ENCODE measurements at places on chromosomes 12 and 14.

GRCh38 chr12:4383304-4383865 lies 3.9 kb upstream of the FGF23 start:
- DNase-seq, result no peak

- DNase-seq, result no peak
Measured at GRCh38 chr12:40723001-40723400, 30.8 kb downstream of the CNTN1 start.

- peak; percentile 50 for DNase-seq
Measured at GRCh38 chr14:74867673-74868072, 8.3 kb downstream of the PROX2 start.

DNA sequence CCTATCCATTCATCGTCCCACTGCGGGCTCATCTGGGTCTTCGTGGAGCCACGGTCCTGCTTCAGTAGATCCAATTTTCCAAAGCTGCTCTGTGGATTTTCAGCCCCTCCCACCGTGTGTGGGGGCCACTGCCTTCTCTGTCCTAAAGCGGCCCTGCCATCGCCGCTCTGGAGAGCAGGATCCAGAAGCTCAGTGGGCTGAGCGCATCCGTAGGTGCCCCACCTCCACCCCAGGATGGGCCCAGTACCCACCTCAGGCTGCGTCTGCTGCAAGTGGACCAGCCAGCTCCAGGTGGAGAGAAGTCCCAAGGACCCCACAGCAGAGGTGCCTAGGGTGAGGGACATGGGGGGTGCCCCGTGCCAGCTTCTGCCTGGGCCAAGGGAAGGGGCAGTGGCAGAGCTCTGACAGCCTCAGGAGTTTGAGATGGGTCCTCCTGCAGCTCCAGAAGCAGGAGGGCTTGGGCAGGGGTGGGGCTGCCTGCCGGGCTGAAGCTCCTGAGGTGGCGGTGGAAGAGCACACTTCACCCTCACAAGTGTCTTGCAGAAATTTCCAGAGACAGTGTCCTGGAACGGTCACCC lies 148.1 kb upstream of the C14orf180 start:
- no peak for DNase-seq

- no peak for DNase-seq
Measured at GRCh38 chr12:13061377-13061776, 17.2 kb downstream of the FAM234B start.

- DNase-seq, result no peak
Measured at GRCh38 chr14:36659822-36660735, 1.6 kb upstream of the PAX9 start.

DNA sequence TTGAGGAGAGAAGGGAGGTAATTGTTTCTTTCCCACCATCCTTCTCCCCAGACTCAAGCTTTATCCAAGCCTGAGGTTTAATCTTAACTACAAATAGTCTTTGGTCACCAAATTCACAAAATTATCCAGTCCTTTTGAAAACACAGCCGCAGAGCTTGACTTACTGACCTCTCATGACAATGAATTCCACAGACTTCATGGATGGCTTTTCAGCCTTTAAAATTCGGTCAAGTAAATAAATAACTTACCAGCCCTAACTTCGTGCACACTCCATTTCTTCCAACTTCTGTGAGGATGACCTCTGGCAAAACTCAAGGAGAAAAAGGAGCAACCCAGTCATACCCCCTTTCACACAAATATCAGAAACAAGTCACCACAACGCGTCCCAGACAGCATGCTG lies 137.0 kb upstream of the CDKN3 start:
- DNase-seq, result no peak

- DNase-seq, result no peak
Measured at GRCh38 chr14:30002859-30003258, 75.2 kb upstream of the PRKD1 start.

- no peak for DNase-seq
Measured at GRCh38 chr12:25372969-25373817, 122.5 kb upstream of the KRAS start.

DNA sequence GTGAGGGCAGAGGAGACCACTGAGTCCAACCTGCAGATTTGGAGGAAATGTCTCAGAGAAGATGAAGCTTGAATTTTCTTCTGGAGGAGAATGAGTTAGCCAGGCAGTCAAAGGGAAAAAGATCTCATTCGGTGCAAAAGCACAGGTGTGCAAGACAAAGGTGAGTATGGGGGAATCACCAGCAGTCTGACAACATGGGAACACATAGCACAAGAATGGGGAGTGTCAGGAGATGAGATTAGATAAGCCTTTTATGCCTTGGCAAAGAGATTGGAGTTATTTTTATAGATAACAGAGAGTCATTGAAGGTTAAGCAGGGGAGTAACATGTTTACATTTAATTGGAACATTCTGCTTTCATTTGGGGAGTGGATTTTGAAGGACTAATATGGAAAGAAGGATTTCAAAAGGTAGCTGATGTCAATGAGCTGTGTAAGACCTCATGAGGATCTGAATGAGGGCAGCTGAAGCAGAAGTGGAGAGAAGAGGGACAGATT lies 171.3 kb upstream of the NTF3 start:
- DNase-seq, result no peak

DNA sequence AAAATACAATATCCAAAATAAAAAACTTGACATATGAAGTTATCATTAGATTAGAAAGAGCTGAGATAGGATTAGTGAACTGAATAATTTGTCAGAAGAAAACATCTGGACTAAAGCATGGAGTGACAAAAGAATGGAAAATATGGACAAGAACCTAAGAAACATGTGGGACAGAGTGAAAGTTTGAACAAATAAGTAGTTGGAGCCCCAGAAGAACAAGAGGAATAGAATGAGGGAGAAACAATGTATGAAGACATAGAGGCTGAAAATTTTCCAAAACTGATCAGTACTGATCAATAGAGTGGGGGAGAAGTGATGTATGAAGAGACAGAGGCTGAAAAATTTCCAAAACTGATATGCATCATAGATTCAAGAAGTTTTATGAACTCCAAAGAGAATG lies 170.6 kb upstream of the CRY1 start:
- no peak for DNase-seq

GRCh38 chr14:103546652-103547454 lies 15.6 kb downstream of the BAG5 start:
- peak; percentile 60 for DNase-seq

DNA sequence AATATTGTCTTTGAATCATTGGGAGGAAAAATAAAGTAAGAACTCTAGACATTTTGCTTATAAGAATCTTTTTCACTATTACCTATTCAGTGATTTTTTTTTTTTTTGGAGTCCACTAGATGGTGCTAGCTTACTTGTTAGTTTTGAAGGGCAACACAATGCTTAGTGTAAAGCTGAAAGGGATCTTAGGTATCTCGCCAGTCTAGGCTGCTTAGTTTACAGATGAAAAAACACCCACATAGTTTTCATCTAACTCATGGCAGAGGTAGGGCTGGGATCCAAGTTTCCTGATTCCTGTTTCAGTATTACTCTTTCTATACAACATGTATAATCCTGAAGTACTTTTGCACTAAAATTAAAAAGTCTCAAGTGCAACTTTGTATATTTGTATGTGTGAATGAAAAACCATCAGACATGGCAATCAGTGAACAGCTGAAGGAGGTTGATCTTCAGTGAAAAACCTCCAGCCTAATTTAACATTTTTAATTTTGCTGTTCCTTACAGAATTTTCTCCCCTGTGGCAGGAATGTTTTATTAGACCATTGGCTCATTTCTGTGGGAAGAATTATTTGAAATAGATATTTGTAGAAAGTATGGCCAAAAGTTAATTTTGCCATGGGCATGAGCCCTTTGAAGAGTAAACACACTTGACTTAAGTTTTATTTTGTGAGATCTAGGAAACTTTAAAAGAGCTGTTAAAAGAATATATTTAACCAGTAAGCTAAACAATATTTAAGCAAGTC lies 40.7 kb downstream of the LRRIQ1 start:
- no peak for DNase-seq

- DNase-seq, result no peak
Measured at GRCh38 chr12:59036347-59036746, 116.0 kb upstream of the LRIG3 start.

DNA sequence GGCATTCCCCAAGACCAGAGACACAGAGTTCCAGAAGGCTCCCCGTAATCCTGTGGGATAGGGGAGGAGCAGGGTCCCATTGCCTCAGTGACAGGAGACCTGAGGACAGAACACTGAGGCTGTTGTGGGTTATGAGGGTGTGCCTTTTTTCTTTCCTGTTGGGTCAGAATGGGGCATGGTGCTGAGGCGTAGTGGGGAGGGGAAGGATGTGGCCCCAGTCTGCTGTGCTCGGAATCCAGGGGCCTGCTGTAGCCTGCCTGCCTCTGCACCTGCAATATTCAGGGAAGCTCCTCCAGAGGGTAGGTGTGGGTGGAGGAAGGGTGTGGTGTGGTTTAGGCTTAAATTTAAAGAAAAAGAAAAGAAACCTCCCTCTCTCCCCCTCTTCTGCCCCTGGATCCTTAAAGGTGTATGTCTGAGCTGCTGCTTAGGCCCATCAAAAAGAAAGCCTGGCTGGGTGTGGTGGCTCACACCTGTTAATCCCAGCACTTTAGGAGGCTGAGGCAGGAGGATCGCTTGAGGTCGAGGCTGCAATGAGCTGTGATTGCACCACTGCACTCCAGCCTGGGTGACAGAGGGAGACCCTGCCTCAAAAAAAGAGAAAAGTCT lies 18.7 kb downstream of the PLEKHG3 start:
- no peak for DNase-seq

DNA sequence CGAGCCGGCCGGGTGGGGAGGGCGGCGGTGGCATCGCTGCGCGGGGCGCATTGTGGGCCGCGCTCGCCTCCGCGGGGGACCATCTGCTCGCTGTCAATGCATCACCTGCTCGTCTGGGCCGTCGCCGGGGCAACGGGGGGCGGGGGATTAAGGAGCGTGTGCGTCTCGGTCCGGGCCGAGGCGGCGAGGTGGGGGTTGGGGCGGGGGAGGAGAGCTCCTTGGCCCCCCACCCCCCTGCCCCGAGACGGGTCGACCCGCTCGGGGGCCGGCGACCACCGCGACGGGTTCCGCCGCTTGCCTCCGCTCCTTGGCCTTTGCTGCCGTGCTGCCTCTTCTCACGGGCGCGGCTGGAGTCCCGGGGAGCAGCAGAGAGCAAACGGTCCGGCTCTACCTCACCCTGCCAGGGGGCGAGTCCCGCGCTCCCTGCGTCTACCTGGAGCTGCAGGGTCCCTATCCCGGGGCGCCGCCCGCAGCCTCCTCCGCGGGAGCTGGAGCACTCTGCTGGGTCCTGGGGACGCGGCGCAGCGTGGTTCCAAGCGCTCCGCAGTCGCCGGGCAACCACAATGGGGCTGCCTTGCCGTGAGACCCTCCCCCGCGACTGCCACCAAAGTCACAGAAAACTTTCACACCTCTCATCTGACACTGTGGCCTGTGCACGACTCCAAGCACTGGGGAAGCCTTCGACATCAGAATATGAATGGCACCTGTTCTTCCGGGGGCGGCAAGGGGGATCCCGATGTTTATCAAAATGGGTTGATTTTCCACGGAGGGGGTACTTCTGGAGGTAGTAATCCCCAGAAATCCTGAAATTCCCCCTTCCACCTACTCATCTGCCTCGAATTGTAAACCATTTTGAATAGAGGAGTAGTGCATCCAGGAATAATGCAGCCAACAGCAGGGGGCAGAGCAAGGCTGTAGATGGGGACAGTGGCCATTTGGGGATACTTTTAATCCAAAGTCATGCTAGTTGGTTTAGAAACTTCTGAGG lies at the start of gene C12orf42:
C12orf42 (minus strand) TSS at position 500 of the 988 bp plus-strand sequence. CDS start 17,542 bp downstream, outside the sequence.
- DNase-seq, result peak; percentile 72

DNA sequence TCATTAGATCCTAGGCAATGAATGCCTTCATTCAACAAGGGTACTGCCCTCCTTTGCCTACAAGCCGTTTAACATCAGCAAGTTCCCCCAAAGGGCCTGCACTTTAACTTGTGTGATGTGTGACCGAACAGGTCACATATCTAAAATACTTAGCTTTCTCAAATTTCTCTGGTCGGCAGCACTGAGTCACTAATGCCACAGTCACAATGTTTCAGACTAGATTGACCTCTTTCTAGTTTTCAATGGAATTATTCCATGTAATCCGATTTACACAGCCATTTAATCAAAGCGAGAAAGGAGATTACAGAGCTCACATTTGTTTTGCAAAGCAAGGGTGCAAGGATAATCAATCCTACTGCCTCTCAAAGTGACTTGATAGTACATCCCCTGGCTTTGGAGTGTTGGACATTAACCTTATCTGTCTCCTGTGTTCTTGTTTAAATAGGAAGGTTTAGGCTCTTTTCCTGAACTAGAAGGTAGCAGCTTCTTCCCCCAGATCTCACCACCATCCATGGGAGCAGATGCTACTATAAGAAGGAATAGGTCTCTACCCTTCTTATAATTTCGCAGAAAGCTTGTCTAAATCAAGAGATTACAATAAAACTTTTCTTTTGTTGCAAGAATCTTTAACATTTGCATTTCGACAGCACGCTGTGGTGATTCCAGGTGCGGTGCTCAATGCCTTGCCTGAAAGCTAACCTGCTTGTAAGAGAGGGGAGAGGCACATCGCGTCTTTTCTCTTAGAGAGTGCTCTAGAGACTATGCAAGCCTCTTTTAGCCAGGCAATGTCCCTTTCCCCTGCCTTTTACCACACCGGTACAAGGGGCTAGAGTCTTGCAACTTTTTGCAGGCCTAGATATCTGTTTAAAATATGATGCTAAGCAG lies 1.8 kb downstream of the KITLG start:
- DNase-seq, result no peak

DNA sequence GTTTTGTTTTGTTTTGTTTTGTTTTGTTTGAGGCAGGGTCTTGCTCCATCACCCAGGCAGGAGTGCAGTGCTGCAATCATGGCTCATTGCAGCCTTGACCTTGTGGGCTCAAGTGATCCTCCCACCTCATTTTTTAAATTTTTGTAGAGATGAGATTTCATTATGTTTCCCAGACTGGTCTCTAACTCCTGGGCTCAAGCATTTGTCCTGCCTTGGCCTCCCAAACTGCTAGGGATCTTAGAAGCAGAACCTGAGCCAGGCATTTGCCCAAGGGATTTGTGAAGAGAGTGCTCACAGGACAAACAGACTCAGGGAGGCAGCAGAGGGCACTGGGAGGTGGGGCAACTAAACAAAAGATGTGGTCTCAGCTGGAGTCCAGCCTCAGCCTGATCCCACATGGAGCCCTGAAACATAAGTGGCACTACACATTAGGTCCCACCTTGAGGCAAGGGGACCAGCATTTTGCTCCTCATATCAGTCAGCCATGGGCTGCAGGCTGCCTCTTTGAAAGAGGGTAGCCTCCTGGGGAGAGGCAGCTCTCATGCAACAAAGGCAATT lies 86.2 kb upstream of the CMKLR1 start:
- no peak for DNase-seq

GRCh38 chr14:96617635-96618034 lies 115.5 kb downstream of the PAPOLA start:
- DNase-seq, result no peak

GRCh38 chr12:108821407-108822397 lies 35.7 kb downstream of the SSH1 start:
- no peak for DNase-seq
